Caco-2 (cell line): ENCODE measurements at places on chromosomes 5 and 9. TPM values are rescaled to one million over a fixed set of nuclear protein-coding genes. Genes with fewer than 3 reads are reported as not detected.

The REEP2 gene
- total RNA-seq, result 3.8 and 4.5 TPM in 2 replicates

The KIF12 gene
- 54.6 and 55.0 TPM in 2 replicates for total RNA-seq

The IFNA2 gene
- not detected in 2 replicates for total RNA-seq

The CD274 gene
- total RNA-seq, result 0.67 TPM in 1 of 2 replicates, not detected in the other

The MEIKIN gene
- total RNA-seq, result not detected in 2 replicates

The SLC22A4 gene
- 1.5 and 1.7 TPM in 2 replicates for total RNA-seq
